ENCODE measurements at places on chromosomes 5 and 9.

- DNase-seq: no peak
Observed at GRCh38 chr5:40985501-40985900, 76.2 kb downstream of the C7 start.

- DNase-seq: no peak
Observed at GRCh38 chr5:79181419-79182022, 54.4 kb upstream of the JMY start.

DNA sequence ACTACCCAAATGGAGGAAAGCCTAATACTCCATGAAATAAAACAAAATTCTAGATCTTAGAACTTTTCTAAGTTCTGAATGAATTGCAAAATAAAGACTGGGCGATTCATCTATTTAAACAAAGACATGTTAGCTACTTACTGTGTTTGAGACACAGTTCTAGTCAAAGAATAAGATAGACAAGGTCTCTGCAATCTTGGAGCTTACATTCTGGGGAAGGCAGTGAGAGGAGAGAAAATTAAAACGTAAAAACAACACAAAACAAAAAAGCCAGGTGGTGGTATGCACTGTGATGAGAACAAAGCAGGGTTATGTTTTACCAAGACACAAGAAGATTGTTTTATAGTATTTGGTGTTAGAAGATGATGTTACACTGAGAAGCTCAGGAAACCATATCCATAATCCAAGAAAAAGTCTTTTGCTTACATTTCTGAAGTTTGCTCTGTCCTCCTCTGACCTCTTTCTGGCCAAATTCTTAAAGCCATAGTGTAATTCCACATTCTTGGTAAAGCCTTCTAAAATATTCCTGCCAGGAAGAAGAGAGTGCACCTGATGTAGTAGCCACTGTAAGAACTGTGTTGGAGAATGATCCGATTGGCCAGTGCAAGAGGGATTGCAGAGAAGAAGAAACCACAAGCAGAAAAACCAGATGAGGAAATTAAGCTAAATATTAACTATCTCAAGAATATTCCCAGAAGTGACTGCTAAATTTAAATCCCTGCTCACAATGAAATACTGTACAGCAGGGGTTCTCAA lies 218.4 kb downstream of the PCSK1 start:
- DNase-seq: no peak

GRCh38 chr5:52920929-52921328 lies 68.2 kb upstream of the ITGA2 start:
- DNase-seq: no peak

GRCh38 chr5:123763201-123763600 lies 251.2 kb downstream of the CSNK1G3 start:
- DNase-seq: no peak

GRCh38 chr5:43315263-43315662 lies 2.1 kb upstream of the HMGCS1 start:
- no peak for DNase-seq

- DNase-seq: no peak
Observed at GRCh38 chr5:174733091-174733690, 8.8 kb downstream of the MSX2 start.

DNA sequence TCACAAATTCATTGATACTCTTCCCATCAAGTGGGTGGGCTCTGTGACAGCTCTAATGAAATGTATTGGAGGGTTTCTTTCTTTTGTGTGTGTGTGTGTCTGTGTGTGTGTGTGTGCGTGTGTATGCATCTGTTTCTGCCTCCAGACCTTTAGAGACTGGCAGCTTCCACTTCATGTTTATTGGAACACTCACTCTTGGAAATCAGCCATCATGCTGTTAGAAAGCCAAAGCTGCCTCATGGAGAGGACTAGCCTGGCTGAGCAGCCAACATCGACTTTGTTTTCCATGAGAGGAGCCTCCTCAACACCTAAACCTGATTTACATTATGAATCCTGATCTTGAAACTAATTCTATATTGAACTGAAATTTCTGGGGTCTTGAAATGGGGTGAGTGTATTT lies 128.5 kb upstream of the FAM174A start:
- no peak for DNase-seq

- DNase-seq: no peak
Observed at GRCh38 chr9:37511016-37512010, 25.6 kb downstream of the POLR1E start.

DNA sequence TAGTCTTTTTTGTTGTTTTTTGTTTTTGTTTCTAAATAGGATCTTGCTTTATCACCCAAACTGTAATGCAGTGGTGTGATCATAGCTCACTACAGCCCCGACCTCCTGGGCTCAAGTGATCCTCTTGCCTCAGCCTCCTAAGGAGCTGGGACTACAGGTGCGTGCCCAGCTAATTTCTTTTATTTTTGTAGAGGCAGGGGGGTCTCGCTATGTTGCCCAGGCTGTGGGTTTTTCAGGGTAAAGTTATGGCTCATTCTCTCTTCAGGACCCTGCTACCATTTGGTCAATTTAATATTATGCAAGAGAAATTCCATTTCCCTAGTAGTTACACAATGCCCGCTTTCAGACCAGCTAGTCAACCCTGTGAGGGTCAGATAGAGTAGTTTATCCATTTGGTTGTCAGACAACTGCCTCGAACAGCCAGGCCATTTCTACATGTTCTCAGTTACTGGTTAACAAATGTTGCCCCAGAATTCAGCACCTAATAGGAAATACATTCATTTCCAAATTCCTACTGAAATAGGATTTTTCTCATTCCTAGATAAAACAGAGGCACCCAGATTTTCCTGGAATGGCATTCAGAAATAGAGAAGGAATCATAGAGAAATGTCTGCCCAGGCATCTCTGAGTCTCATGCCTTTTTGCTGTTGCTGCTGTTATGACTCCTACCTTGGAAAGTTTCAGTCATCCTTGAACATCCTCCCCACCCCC lies 6.4 kb upstream of the GLIS3 start:
- no peak for DNase-seq

GRCh38 chr5:159402311-159402710 lies 72.0 kb upstream of the IL12B start:
- DNase-seq: no peak

DNA sequence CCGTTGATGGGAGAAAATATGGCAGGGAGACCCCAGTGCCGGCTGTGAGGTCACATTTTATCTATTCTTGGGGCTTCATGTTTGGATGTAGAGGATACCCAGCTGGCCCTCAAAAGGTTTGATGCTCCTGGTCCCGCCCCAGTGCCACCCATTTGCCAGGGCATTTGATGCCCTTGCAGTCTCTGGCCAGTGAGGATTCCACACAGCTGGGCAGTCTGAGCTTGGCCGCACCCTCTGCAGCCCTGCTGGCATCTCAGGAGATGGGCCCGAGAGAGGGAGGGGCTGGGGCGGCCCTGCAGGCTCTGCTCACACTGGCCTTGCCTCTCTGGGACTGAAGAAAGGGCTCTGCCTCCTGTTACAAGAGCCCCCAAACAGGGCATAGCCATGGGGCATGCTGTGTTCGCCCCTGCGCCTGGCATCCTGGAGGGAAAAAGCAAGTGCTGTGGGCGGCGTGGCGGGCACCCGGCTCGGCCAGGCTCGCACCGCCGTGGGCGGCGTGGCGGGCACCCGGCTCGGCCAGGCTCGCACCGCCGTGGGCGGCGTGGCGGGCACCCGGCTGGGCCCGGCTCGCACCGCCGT lies 27.6 kb downstream of the ADAMTSL2 start:
- no peak for DNase-seq

DNA sequence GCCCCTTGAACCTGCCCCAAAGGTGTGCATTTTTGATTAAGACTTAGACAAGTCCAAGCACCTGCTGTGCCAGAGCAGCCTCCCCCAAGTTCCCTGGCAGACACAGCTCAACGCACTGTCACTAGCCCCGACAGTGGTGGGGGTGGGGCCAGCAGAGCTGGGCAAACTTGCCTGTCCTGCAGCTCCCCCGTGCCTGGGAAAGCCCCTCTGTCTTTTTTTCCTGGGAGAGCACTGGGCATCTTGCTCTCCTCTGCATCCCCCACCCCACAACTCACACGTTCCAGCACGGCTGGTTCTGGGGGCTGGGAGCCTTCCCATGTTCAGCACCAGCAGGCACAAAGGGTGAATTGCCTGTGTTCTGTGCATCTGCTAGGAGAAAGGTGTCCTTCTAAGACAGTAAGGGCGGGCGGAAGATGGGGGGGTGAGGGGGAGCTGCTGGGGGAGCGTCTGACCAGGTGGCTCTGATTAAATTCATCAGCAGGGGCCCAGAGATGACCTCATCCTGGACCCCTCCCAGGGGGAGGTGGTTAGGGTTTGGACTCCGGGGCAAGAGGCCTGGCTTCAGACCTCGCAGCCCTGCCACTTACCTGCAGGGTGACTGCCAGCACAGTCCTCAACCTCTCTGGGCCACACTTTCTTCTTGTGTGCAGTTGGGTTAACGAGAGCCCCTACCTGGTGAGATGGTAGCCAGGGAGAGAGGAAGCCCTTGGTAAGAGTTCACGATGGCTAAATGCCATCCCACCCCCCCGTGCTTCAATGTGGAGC lies 23.5 kb downstream of the HMCN2 start:
- no peak for DNase-seq

DNA sequence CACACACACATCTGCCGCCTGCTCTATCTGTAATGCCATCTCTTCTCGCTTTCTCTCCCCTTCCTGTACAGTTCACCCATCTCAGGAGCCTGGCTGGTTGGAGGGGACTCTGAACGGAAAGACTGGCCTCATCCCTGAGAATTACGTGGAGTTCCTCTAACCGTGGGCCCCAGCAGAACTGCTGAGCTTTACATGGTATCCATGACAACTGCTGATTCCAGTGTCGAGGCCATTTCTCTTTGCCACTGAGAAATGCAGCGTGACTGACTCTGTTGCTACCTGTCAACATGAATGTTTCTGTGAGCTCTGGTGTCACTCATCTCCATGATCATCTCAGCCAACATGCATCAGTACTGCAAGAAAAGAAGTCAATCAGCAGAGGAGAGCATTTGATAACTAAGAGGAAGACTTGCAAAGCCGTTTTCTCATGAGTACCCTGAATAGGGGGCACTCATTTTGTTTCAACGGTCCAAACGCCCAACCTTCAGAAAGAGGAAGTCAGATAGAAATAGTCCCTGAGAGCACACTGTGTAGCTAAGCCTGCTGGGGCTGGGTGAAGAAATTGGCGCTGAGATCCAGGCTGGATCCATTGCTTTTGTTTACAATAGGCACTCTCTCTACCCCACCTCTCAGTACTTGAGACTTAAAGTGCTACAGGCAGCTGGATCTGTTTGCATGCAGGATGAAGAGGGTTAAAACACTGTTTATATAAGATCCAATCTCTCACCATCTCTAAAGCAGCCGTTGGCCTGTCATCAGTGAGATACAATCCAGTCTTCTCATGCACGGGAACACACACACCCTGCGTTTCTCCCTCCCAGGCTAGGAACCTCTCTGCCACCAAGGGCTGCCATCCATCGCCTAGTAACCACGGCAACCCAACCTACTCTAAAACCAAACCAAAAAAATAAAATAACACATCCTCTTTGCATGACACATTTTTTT lies 180.9 kb downstream of the NR3C1 start:
- no peak for DNase-seq

GRCh38 chr9:71760901-71761300 lies 7.4 kb downstream of the CEMIP2 start:
- DNase-seq: no peak

GRCh38 chr5:38184627-38185026 lies 73.7 kb upstream of the EGFLAM start:
- no peak for DNase-seq

DNA sequence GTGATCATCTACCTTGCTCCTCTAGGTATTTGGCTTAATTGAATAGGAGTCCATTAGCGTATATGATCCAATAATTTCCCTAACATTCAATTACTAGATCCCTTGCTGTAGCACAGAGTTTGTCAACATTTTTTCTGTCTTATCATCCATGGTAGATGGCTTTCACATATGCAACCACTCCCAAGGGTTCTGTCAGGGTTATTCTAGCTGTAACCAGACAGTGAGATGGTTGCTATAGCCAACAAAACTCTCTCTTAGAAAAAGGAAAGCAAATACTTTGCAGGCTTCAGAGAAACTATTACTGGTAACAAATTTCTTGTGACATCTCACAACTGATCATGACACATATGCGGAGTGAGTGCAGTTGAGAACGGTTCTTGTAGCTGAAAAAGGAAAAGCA lies 96.2 kb upstream of the EFNA5 start:
- no peak for DNase-seq

- DNase-seq: no peak
Observed at GRCh38 chr9:114549697-114550330, 37.8 kb upstream of the ATP6V1G1 start.

- no peak for DNase-seq
Observed at GRCh38 chr9:105485131-105485530, 37.3 kb downstream of the FSD1L start.

DNA sequence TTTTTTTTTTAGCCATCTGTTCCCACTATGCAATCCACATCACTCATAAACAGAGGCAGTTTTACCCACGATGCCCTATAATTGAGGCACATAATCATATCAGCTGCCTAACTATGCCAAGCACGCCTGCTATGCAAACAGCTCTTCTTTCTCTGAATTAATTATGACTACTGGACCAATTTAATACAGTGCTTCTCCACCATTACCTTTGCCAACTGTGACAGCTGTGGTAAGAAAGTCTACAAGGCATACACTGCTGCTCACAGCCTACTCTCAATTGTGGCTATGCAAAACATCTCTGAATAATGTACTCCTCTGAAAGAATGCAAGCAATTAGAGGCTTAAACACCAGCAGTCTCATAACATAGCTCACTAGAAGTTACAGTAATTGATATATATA lies 97.1 kb downstream of the DTWD2 start:
- no peak for DNase-seq

GRCh38 chr5:175724314-175725275 lies 66.7 kb downstream of the HRH2 start:
- DNase-seq: no peak

- no peak for DNase-seq
Observed at GRCh38 chr5:57280853-57281252, 107.0 kb downstream of the GPBP1 start.

- DNase-seq: no peak
Observed at GRCh38 chr9:70466976-70467561, 52.6 kb upstream of the KLF9 start.

- DNase-seq: no peak
Observed at GRCh38 chr5:31962871-31963307, 211.2 kb downstream of the GOLPH3 start.

GRCh38 chr5:169875091-169875728 lies 105.1 kb downstream of the INSYN2B start:
- no peak for DNase-seq

DNA sequence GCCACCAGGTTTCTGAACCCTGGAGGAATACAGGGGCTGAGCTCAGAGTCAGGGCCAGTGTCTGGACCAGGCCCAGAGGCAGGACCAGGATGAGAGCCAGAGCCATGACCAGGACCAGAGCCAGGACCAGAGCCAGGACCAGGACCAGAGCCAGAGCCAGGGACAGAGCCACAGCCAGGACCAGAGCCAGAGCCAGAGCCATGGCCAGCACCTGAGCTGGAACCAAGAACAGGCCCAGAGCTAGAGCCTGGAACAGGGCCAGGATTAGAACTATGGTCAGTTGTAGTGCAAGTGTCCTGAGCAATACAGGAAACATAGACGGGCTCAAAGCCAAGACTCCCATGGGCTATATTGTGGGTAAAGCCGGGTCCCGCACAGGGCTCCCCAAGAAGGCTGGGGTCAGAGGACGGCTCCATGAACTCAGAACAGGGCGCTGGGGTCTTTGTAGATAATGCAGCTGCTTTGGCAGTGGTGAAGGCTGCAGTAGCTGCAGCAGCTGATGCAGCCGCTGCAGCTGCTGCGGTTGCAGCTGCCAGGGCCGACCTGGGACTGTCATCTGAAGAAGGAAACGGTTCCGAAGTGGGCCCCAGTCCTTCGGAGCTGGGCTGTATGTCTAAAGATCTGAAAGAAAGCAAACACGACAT lies 559 bp downstream of the SPAG8 start:
- no peak for DNase-seq

- no peak for DNase-seq
Observed at GRCh38 chr9:90002397-90003271, 397.8 kb downstream of the GADD45G start.
